ENCODE measurements at places on chromosomes 6 and 20. TPM values are rescaled to one million over a fixed set of nuclear protein-coding genes. Genes with fewer than 3 reads are reported as not detected.

GRCh38 chr6:43180985-43181384 lies 1.0 kb upstream of the CUL9 start:
- H3K4me3 ChIP-seq: no peak overlapping the region
- H3K36me3 ChIP-seq: peaks cover 21% of the 10 kb centered on the region
- peaks cover 45% of the 10 kb centered on the region for H3K4me1 ChIP-seq
- H3K27ac ChIP-seq: peak overlapping the region; percentile 70
- DNase-seq: no peak

DNA sequence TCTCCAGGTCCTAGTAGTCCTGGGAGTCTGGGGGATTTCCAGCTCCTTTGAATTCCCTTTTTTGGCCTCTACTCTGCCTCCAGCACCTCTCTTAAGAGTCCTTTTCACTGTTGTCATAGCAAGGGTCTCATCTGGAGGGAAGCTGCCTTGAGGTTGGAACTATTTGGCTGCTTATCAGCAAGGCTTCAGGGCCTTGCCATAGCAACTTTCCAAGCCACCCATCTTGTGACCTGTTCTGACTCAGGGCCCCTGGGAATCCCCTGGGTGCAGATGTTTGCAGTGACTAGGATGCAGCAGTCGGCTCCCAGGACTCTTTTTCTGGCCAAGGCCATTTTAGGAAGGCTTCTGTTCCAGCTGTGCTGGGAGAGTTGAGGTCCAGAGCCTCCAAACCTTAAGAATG lies 12.4 kb downstream of the PKIG start:
- no peak for DNase-seq
- no peak overlapping the region for H3K27ac ChIP-seq
- no peaks in the 10 kb centered on the region for H3K27me3 ChIP-seq

DNA sequence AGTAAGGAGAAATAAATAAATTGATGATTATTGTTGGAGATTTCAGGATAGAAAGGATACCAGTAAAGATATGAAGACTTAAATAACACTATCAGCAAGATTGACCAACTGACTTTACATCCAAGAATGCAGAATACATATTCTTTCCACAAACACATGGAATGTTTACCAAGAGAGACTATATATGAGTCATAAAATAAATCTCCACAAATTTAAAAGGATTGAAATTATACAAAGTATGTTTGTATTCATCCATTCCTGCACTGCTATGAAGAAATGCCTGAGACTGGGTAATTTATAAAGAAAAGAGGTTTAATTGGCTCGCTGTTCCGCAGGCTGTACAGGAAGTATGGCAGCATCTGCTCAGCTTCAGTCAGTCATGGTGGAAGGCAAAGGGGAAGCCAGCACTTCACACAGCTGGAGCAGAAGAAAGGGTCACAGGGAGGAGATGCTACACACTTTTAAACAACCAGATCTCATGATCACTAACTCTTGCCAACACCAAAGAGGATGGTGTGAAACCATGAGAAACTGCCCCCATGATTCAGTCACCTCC lies 56.7 kb upstream of the TNFRSF21 start:
- H3K36me3 ChIP-seq: no peaks in the 10 kb centered on the region
- DNase-seq: no peak
- no peak overlapping the region for H3K4me3 ChIP-seq
- no peak overlapping the region for H3K27ac ChIP-seq

The HLA-DMB gene
- total RNA-seq: 5.3 TPM

DNA sequence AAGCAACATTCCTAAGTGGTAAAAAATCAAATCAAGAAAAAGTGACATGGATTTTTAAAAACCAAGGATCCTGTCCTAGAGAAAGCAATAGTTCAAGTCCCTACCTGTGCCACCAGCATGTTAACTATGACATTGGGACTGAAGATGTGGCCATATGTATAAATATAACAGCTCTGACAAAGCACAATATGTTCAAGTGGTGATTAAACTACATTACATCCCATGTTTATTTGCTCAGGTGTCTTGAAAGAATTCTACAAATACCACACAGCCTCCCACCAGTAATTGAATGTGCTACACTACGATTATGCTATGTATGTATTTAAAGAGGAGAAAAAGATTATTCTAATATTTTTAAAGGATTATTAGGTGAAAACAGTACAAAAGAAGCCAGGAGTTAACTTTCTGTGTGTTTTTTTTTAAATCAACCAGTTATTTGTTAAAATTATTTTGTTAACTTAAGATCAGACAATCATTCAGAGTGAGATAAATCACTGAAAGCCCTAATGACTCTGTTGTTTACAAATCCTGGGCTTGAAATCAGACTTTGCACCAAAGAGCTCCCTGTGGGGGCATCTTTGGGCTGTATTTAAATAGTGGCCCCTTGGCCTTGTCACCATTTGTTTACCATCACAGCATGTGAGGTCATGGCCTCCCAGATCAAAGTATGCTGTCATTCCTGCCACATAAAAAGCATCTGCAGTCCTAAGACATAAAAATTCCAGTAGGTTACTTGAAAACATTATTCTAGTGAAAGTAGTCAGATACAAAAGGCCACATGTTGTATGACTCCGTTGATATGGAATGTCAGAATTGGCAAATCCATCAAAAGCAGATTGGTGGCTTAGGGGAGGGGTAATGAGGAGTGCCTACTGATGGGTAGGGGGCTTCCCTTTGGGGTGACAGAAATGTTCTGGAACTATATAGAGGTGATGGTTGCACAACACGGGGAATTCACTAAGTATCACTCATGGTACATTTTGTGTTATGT lies 17.1 kb downstream of the TTLL2 start:
- no peaks in the 10 kb centered on the region for H3K27me3 ChIP-seq
- no peak overlapping the region for H3K4me3 ChIP-seq
- no peaks in the 10 kb centered on the region for H3K4me1 ChIP-seq
- H3K36me3 ChIP-seq: no peaks in the 10 kb centered on the region
- DNase-seq: no peak
- no peak overlapping the region for H3K27ac ChIP-seq

- peaks cover 17% of the 10 kb centered on the region for H3K36me3 ChIP-seq
- no peaks in the 10 kb centered on the region for H3K4me1 ChIP-seq
- H3K27ac ChIP-seq: no peak overlapping the region
- no peaks in the 10 kb centered on the region for H3K27me3 ChIP-seq
- H3K4me3 ChIP-seq: no peak overlapping the region
These were observed 62.2 kb upstream of the PLN start for GRCh38 chr6:118485601-118486550.

The MAP7 gene
- total RNA-seq: 0.51 TPM

The KIF16B gene
- total RNA-seq: 3.2 TPM

DNA sequence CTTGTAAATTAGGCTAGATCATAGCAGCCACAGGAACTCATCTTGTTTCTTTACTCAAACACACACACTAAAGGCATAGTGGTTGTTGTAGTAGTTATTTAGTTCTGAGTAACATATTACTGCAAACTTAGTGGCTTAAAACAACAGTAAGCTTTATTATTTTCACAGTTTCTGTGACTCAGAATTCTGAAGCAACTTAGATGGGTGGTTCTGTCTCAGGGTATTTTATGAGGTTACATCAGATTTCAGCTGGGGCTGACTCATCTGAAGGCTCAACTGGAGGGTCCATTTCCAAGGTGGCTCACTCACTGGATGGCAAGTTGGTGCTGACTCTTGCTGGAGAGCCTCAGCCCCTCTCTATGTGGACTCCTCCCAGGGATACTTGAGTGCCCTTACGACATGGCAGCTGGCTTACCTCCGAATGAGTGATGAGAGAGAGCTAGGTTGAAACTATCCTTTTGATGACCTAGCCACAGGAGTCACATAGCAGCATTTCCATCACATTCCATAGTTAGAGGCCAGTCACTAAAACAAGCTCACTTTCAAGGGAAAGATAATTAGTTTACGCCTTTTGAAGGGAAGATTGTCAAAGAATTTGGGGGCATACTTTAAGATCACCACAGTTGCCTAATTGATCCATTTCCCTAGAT lies 136.5 kb upstream of the PRND start:
- H3K4me3 ChIP-seq: no peak overlapping the region
- no peaks in the 10 kb centered on the region for H3K27me3 ChIP-seq
- no peaks in the 10 kb centered on the region for H3K36me3 ChIP-seq
- H3K4me1 ChIP-seq: no peaks in the 10 kb centered on the region

The GTPBP2 gene
- 44.2 TPM for total RNA-seq

The RTF2 gene
- total RNA-seq: 85.1 TPM

- H3K4me1 ChIP-seq: peaks cover 17% of the 10 kb centered on the region
- DNase-seq: peak; percentile 8
- peaks cover 3% of the 10 kb centered on the region for H3K36me3 ChIP-seq
- H3K4me3 ChIP-seq: no peak overlapping the region
These were observed 60.7 kb downstream of the SYNJ2 start for GRCh38 chr6:158042245-158042798.

- no peak overlapping the region for H3K4me3 ChIP-seq
- no peaks in the 10 kb centered on the region for H3K27me3 ChIP-seq
- no peak overlapping the region for H3K27ac ChIP-seq
- peaks cover 99% of the 10 kb centered on the region for H3K4me1 ChIP-seq
These were observed 133.6 kb upstream of the TRAF3IP2 start for GRCh38 chr6:111739257-111739696.

DNA sequence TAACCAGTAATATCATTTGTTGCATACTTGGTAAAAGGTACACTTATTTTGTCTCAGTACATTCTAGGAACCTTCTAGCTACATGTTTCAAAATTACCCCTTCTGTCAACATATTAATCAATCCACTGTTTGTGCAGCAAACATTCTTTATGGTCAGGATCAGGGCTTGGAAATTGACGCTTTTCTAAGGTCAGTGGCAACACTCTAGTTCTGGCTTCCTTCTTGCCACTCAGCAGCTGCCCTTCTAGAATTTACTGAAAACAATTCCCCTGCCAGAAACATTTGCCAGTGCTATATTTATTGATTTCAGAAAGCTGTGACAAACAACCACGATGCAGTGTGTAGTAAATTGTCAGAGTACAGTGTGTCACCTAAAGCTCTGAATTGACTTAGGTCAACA lies 84.7 kb upstream of the FBXL4 start:
- no peaks in the 10 kb centered on the region for H3K4me1 ChIP-seq
- H3K4me3 ChIP-seq: no peak overlapping the region
- no peaks in the 10 kb centered on the region for H3K27me3 ChIP-seq
- DNase-seq: no peak
- no peak overlapping the region for H3K27ac ChIP-seq

The MPIG6B gene
- not detected for total RNA-seq

- no peaks in the 10 kb centered on the region for H3K27me3 ChIP-seq
- no peak overlapping the region for H3K27ac ChIP-seq
- H3K4me1 ChIP-seq: no peaks in the 10 kb centered on the region
- DNase-seq: no peak
- H3K4me3 ChIP-seq: no peak overlapping the region
These were observed 66.9 kb downstream of the COL19A1 start for GRCh38 chr6:69933239-69933638.

GRCh38 chr6:54282186-54282585 lies 26.1 kb upstream of the TINAG start:
- no peak overlapping the region for H3K4me3 ChIP-seq
- H3K4me1 ChIP-seq: no peaks in the 10 kb centered on the region
- H3K27me3 ChIP-seq: no peaks in the 10 kb centered on the region
- H3K36me3 ChIP-seq: no peaks in the 10 kb centered on the region
- DNase-seq: no peak

The CD93 gene
- total RNA-seq: 0.50 TPM

The AGER gene
- total RNA-seq: 12.5 TPM

The SLC22A2 gene
- total RNA-seq: not detected

DNA sequence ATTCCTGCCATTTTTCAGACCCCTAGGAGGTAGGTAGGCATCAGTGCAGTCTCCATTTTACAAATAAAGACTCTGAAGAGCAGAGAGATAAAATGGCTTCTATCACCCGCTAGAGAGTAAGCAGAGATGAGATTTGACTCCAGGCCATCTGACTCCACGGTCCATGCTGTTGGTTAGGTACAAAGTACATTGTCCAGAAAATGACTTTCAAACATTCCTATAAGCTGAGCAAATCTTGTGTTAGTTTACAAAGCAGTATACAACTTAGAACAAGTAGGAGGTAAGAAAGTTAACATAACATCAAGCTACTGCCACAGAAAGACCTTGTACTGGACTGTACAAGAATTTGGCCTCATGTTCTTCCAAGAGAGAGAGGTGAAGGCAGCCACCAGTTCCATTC lies 14.9 kb downstream of the BTN1A1 start:
- H3K36me3 ChIP-seq: no peaks in the 10 kb centered on the region
- DNase-seq: no peak
- H3K27ac ChIP-seq: no peak overlapping the region
- peaks cover 2% of the 10 kb centered on the region for H3K4me1 ChIP-seq
- H3K27me3 ChIP-seq: no peaks in the 10 kb centered on the region

DNA sequence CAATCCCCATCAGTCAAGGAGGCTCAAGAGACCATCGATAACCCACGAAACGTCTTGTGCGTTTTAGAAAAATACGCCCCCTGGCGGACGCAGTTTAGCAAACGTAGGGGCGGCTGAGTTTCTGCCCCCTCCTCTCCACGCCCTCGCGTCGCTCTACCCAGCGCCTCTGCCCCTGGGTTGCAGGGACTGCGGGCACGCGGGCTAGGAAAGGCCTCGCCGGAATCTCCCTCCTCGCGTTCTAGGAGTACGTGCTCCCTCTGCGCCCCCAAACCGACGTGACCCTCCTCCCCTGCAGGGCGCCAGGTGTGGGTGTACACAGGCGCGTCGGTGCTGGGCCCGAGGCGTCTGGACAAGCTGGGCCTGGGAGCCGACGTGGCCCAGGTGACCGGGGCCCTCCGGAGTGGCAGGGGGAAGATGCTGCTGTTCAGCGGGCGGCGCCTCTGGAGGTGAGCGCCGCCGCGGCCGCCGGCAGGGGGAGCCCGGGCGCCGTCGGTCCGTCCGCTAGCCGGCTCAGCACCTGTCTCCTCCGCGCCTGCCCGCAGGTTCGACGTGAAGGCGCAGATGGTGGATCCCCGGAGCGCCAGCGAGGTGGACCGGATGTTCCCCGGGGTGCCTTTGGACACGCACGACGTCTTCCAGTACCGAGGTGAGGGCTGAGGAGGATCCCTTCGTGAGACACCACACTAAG lies 5.3 kb downstream of the MMP9 start:
- peaks cover 48% of the 10 kb centered on the region for H3K27me3 ChIP-seq
- peak; percentile 56 for DNase-seq
- H3K4me3 ChIP-seq: peak overlapping the region; percentile 54
- H3K27ac ChIP-seq: no peak overlapping the region

The HLA-DQA2 gene
- 1.2 TPM for total RNA-seq

The SLCO4A1 gene
- total RNA-seq: 42.0 TPM

DNA sequence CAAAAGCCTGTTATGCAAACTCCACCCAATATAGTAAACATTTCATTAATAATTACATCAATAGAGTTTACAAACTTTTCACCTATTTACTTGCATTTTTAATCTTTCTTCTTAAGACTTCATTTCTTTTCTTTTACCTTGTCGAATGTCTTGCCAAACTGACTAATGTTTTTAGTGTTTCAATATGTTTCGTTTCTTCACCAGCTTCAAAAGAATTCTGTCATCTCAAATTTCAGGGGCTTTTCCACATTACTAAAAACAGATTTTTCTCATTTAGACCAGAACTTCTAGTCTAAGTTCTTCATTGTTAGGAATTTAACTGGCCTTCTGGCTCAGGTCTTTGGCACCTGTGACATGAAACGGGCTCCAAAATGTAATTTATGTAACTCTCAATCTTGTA lies 196.5 kb downstream of the ARHGAP18 start:
- no peaks in the 10 kb centered on the region for H3K4me1 ChIP-seq
- no peak overlapping the region for H3K4me3 ChIP-seq
- no peak for DNase-seq
- no peak overlapping the region for H3K27ac ChIP-seq
- no peaks in the 10 kb centered on the region for H3K36me3 ChIP-seq
